ENCODE measurements at places on chromosomes 4 and X. TPM values are rescaled to one million over a fixed set of nuclear protein-coding genes. Genes with fewer than 3 reads are reported as not detected.

Gene NEUROG2
- not detected for total RNA-seq

Gene GPM6B
- total RNA-seq, result 40.8 TPM

Gene PPP1R3F
- total RNA-seq, result 1.6 TPM

Gene NAA11
- total RNA-seq, result not detected

Gene REST
- total RNA-seq, result 38.3 TPM

Gene EMCN
- not detected for total RNA-seq

Gene HSFX1
- total RNA-seq, result 0.59 TPM

Gene DCHS2
- not detected for total RNA-seq

Gene MYOZ2
- total RNA-seq, result 0.98 TPM

Gene UGT2A1
- total RNA-seq, result not detected

Gene ZAR1
- not detected for total RNA-seq

Gene NAT8L
- total RNA-seq, result under 0.01 TPM

Gene CT55
- not detected for total RNA-seq

Gene VEGFC
- 11.8 TPM for total RNA-seq

Gene ENPEP
- 0.37 TPM for total RNA-seq

Gene DCAF12L2
- 0.39 TPM for total RNA-seq

Gene SPOCK3
- total RNA-seq, result not detected

Gene PLP1
- 1.1 TPM for total RNA-seq

Gene NXF2
- not detected for total RNA-seq

Gene GSX2
- not detected for total RNA-seq

Gene GPR119
- not detected for total RNA-seq

Gene IBSP
- not detected for total RNA-seq

Gene MAGEA1
- not detected for total RNA-seq

Gene GABRE
- total RNA-seq, result 13.6 TPM

Gene TCEAL2
- total RNA-seq, result not detected

Gene PNMA3
- total RNA-seq, result 0.37 TPM

Gene HSFX3
- not detected for total RNA-seq

Gene ART3
- total RNA-seq, result not detected

Gene DCAF12L1
- not detected for total RNA-seq

Gene TLR8
- total RNA-seq, result not detected

Gene LRIT3
- under 0.01 TPM for total RNA-seq

Gene TBC1D8B
- total RNA-seq, result 7.0 TPM

Gene NPY5R
- total RNA-seq, result not detected

Gene SLC49A3
- 15.1 TPM for total RNA-seq

Gene KCNE5
- total RNA-seq, result 0.98 TPM

Gene RAB33A
- total RNA-seq, result 0.39 TPM

Gene CT45A10
- not detected for total RNA-seq

Gene CXCL1
- total RNA-seq, result 46.7 TPM

Gene GLRA2
- not detected for total RNA-seq

Gene EDA2R
- total RNA-seq, result 31.1 TPM

Gene COX7B2
- not detected for total RNA-seq

Gene C4orf51
- total RNA-seq, result not detected

Gene DRP2
- total RNA-seq, result under 0.01 TPM

Gene MMGT1
- total RNA-seq, result 20.9 TPM

Data from subcutaneous preadipocyte (primary cell).